ENCODE measurements at places on chromosomes 7 and 10.
A peak's percentile ranks its signal among the peaks of the same experiment; 100 is the strongest.

- peak; percentile 3 for DNase-seq
Observed at GRCh38 chr10:7410862-7411670, at the start of gene SFMBT2. SFMBT2 (minus strand) TSS chr10:7411034; CDS start chr10:7381898, 29,136 bp downstream.

DNA sequence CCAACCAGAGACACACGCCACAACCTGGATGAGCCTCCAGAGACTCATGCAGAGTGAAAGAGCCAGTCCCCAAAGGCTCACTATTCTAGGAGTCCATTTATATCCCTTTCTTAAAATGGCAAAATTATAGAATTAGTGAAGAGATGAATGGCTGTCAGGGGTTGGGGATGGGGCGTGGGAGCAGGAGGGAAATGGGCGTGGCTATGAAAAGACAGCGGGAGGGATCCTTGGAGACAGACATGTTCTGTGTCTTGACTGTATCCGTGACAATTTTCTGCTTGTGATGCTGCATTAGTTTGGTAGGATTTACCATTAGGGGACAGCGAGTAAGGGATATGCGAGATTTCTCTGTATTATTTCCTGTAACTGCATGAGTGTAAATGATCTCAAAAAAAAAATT is 33.0 kb downstream of the FAM53B start:
- no peak for DNase-seq

- no peak for DNase-seq
Observed at GRCh38 chr7:71329030-71329660, 197.2 kb downstream of the GALNT17 start.

DNA sequence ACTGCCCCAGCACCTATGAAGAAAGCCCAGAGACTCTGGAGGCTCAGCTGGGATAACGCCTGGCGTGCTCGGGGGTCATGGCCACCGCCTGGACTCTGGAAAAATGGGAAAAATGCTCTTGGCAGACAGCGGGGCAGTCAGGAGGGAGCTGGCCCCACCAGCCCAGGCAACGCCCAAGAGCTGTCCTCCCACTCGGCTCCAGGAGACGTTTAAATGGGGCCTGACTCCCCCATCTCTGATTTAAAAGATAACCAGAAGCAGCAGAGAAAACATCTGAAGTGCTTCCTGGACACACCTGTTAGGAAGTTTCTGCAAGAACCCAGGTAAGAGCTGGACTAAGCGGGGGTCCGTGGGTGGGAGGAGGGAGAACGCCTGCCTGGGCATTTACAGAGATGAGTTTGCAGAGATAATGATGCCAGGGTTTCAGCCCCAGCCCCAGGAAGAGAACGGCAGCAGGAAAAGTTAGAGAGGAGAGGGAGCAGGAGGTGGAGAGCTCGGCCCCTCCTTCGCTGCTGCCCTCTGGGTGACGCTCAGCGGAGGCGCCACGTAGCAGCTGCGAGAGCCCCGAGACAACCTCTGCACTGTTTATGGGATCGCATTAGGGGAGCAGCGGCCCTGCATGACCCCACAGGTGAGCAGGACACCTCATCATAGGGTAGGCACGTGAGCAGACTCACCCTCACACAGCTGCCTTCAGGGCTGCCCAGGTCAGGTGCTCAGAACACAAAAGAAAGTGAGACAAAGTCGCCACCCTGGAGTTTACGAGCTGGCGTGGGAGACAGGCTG is 83.5 kb upstream of the INSIG1 start:
- DNase-seq: no peak

DNA sequence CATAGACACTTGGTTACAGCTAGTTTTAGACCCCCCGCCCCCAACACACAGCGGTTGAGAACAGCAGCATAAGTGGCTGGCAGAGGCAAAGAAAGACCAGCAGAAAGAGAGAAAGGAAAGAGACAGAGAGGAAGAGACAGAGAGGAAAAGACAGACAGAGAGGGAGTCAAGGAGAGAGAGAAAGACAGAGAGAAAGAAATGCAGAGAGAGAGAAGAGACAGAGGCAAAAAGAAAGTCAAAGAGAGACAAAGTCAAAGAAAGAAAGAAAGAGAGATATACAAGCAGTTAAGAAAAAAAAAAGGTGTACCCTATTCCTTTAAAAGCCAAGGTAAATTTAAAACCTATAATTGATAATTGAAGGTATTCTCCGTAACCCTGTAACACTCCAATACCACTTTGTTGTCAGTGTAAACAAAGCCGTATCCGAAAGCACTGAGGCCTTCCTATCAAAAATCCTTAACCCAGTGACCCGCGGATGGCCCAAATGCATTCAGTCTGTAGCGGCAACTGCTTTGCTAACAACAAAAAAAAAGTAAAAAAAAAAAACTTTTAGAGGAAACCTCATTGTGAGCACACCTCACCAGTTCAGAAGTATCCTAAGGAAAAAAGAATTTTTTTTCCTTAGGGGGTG is 11.9 kb upstream of the SLC12A9 start:
- DNase-seq: no peak

DNA sequence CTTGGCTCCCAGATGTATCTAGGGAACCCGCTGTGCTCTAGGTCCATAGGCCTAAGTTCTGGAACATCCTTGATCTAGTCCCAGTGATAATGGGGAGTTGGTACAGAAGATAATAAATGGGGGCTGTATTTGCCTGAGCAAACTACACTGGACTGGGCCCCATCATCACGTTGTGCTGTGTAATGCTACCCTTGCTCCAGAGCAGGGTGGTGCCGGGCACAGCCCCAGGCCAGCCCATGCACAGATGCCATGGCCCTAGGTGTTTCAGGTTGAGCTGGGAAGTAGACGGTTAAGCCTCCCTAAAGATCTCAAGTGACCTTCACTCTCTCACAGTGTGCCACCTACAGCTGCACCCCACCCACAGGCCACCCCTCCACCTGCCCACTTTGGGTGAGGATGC is 53.2 kb downstream of the STRA8 start:
- no peak for DNase-seq

DNA sequence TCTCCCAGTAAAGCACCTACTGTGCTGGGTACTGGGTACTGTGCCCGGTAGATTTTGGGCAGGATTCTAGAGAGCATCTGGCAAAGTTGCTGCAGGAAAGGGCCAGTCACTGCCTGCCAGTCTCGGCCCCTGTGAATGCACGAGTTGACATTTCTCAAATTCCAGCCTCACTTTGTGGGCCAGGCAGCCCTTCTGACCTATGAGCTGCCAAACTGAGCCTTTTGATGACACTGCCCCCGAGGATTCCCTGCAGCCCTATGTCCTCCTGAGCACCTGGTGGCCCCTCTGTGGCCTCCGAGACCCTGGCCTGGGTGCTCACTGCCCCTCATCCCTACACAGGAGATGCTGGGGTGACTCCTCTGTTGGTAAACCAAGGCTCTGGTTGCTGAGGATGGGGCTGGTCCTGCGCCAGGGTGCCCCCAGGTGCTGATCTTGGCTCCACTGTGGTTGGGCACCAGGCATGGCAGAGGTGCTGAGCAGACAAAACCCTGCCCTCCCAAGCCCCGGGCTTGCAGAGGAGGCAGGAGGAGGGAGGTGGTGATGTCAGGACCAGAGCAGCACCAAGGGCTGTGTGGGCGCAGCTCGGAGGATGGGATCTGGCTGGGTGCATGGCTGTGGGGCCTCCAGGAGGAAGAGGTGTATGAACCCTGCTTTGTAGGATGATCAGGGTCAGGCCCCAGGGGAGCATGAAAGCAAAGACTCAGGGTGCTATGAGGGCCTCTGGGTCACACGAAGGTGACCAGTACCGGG is 16.2 kb downstream of the LHPP start:
- DNase-seq: no peak

GRCh38 chr10:87846023-87846422 is 17.3 kb downstream of the KLLN start:
- DNase-seq: no peak

DNA sequence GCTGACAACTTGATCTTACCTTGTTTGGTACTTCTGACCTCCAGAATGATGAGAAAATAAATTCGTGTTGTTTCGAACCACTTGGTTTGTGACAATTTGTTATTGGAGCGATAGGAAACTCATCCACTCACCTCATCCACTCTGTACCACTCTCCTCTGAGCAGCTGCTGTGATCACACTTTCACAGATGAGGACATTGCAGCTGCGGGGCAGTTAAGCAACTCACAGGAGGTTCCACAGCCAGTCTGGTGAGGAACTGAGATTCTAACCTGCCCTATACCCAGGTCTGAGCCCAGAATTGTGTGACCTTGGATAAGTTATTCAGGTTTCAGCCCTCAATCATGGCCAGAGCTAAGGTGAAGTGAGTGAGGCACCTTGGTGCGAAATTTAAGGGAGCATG is 35.2 kb downstream of the BTBD16 start:
- DNase-seq: no peak

DNA sequence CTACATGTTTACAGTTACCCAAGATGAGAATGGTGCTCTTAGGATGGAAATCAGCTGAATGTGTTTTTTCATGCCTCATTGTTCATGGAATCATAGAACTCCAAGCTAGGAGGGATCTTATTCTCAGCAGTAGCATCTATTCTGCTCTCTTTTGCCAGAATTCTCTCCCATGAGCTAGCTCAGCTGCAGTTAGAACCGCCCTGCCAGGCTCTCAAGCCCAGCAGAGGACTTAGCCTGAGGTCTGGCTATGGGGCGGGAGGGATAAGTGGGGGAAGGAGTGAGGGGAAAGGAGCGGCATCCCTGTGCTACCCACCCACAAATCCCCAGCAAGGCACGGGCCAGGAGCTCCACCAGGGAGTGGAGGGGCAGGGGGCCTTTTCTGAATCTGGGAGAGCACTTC is 120.7 kb upstream of the PLXNA4 start:
- DNase-seq: no peak

Measured in AG09309 (cell line).